ENCODE measurements at places on chromosomes 3 and 15.

GRCh38 chr3:30612437-30613132 is 6.2 kb downstream of the TGFBR2 start:
- no peak for DNase-seq

DNA sequence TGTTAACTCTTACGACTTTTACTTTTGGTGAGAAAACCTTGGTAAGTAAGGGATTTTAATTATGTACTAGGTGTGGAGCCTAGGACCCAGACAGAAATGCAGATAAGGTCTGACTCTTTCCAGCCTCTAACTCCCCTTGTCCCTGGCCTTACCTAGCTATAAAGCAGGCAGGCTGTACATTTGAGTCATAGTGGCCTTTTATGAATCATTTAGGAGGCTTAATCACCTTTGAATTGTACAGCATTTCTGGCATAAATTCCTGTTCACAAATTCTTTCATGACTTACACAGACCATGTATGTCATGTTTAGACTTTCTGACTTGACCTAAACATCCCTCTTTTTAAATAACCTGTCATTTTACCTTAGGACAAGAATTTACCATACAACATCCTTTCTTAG is 47.4 kb downstream of the CHCHD4 start:
- DNase-seq: no peak

GRCh38 chr3:108472001-108472591 is 38.3 kb downstream of the MYH15 start:
- peak; percentile 86 for DNase-seq

DNA sequence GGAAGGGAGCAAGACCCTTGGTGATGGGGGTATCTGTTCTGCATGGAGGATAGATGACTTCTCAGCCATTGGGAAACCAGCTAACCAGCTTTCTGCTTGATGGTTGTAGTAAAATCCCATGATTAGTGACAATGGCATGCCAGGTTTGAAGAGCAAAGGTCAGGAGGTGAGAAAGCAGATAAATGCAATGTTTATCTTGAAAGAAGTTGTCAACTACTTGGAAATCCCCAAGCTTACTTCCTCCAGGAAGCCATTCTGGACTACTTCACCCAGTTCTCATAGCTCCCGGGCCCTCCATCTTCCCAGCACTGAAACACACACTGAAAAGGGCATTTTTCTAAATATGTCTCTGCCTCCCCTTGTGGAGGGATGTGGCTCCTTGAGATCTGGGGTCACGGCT is 51.3 kb downstream of the SMAD3 start:
- peak; percentile 46 for DNase-seq

GRCh38 chr15:73367624-73368300 is 996 bp downstream of the HCN4 start:
- DNase-seq: no peak

DNA sequence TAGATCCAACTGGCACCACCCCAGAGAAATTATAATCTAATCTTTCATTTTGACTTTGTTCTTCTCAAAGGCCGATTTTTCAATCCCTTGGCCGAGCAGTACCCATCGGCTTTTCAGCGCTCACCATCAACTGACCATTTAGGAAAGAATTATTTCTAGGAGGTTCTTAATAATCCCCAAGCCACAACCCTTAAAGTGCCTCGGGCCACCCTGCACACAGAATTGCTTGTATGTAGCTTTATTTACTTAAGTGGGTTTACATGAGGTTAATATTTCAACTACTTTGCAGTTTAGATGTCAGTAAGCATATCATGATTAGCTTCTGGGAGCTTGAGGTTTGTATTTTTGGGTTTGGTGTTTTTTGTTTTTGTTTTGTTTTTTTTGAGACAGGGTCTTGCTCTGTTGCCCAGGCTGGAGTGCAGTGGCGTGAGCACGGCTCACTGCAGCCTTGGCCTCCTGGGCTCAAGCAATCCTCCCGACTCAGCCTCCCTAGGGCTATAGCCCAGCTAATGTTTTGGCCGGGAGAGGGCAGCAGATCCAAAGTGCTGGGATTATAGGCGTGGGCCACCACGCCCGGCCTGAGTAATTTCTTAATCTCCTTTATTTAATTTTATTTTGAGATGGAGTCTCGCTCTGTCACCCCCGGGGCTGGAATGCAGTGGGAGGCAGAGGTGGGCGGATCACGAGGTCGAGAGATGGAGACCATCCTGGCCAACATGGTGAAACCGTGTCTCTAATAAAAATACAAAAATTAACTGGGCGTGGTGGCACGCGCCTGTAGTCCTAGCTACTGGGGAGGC is 801 bp upstream of the CDAN1 start:
- peak; percentile 20 for DNase-seq

- DNase-seq: no peak
Measured at GRCh38 chr3:34808287-34808686, 831.0 kb upstream of the ARPP21 start.

- no peak for DNase-seq
Measured at GRCh38 chr15:44219073-44219472, 24.0 kb upstream of the FRMD5 start.

DNA sequence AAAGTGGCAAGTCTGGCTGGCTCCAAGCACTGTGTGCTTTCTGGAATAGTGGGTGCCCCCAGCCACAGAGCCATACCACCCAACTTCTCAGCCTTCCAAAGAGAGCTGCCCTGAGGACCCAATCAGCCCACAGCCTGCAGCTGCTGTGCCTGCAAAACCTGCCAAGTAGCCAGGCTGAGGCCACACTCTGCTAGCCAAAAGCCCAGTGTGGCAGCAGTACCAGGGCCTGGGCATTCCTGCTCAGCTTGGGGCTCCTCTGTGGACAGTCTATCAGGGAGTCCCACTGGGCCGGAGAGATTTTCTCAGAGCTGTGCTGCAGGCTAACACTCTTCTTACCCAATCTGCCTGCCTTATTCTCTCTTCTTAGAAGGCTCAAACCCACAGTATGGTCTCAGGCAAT is 136.5 kb downstream of the TPRA1 start:
- no peak for DNase-seq

DNA sequence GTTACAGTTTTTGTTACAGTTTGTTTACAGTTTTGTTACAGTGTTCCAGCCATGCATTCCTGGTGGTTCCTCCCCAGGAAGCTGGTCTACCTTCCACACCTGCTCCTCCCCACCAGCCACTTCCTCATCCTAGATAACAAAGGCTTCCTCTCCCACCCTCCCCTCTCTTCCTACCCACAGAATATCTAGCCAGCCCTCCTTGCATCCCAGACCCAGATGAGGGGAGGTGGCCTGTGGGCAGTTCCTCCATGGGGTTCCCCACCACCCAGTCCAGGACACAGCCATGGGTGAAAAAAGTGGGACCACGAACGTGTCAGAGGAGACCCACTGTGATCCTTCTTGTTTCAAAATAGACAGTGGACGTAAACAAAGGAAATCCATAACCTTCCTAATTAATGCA is 122.8 kb upstream of the ABHD17C start:
- no peak for DNase-seq

DNA sequence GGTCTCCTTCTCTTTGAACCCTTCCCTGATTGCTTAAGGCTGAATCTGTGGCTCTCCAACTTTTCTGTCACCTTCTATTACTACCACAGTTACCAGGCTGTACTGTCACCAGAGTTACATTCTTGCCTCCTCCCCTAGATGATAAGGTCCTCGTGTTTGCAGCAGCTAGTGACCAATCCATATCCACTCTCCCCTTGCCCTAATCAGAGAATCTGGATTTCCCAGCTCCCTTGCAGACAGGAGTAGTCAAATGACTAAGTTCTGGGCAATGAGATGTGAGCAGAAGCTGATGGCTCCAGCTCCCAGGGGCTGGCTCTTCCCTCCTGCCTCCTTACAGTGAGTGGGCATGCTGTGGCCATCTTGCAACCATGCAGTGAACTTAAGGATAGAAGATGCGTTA is 95.4 kb upstream of the VGLL4 start:
- DNase-seq: no peak

DNA sequence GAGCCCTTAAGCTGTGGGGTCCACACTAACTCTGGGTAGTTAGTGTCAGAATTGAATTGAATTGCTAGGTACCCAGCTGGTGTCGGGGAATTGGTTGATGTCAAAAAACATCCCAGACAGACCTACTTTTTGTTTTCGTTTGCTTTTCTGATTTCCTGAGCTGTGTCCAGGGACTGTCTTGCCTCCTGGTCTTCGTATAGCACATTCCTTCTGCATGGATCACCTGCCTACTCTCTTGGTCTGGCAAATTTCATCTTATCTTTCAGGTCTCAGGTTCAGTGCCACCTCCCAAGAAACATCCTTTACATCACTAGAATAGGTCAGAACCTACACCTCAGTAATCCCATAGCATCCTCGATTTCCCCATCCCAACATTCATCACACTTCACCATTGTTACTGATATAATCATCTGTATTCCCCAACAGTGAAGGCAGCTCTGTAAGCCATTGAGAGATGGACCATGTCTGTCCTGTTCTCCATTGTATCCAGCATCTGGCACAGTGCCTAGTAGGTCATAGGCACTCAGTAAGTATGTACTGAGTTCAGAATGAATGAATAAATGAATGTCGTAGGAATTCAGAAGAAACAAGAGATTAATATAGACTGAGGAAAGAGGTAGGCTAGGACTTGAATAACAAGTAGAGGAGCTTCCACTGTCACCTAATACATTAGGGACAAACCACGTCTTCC is 81.2 kb downstream of the ANP32A start:
- no peak for DNase-seq
